ENCODE measurements at places on chromosomes 16 and 17.

GRCh38 chr17:81037026-81037797 lies 2.3 kb downstream of the BAIAP2 start:
- DNase-seq: no peak

GRCh38 chr17:29379084-29379991 lies 10.8 kb upstream of the TAOK1 start:
- DNase-seq: no peak

DNA sequence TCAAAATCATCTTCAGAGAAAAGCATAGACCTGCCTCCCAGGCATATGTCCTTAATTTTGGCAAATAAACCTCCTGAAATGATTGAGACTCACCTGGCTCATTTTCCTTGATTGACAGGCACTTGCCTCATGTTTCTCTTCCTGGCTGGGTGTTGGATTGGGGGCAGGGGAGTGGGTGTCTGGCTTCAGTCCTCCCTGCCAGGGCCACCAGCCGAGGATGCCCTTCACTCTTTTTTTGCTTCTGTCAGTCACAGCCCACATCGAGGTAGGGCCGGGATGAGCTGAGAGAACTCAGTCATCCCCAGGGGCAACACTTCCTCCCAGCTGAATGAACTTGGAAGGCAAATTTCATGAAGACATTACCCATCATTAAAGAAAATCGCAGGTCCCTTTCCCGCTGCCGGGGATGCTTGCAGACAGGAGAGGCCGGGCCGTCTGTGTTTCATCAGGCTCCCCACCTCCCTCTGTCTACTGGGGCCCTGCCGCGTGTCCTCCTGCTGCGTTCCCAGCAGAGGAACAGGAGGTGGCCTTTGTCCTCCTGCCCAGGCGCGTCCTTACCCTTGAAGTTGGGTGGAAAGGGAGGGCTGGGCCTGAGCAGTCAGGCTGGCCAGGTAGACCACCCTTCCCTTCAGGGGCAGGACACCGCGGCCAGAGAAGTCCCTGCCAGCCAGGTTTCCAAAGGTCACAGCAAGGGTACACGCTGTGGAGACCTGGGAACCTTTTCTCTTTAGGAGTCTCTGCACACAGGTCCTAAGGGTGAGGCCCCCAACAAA lies 11.2 kb upstream of the DNAH17 start:
- no peak for DNase-seq

GRCh38 chr17:39167476-39167875 lies 1.5 kb upstream of the ARL5C start:
- DNase-seq: no peak

DNA sequence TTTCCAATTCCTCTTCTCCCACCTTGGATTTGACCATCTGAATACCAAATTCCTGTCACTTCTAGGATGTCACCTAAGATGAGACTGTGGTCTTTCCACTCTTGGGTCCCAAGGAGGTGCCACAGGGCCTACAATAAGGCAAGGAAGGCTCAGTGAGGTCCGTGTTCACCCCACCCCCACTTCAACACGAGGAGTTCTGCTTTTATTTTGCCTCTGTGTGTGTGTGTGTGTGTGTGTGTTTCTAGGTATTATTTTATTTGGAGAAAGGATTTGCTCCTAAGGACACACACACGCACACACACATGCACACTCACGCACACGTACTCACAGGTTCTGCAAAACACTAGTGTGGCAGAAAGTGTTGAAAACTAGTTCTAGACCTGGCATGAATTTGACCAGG lies 24.5 kb upstream of the PHOSPHO1 start:
- DNase-seq: no peak

GRCh38 chr16:53945996-53946395 lies 242.0 kb downstream of the FTO start:
- peak; percentile 14 for DNase-seq

DNA sequence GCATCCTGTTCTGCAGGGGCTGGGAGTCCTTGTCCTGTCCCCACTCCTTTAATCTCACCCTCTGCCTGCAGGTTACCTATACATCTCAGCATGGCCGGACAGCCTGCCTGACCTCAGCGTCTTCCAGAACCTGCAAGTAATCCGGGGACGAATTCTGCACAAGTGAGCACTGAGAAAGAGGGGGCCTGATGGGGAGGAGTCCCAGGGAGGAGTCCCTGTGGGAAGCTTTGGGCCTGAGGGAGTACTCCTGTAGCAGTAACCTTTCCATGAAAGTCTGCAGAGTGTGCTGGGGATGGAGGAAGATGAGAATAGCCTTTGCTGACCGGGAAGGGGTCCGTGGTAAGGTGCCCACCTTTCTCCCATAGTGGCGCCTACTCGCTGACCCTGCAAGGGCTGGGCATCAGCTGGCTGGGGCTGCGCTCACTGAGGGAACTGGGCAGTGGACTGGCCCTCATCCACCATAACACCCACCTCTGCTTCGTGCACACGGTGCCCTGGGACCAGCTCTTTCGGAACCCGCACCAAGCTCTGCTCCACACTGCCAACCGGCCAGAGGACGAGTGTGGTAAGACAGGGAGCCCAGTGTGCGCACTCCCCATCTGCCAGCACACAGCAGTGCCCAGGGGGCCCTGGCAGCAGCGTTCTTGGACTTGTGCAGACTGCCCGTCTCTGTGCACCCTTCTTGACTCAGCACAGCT lies 14.8 kb downstream of the MIEN1 start:
- DNase-seq: no peak

DNA sequence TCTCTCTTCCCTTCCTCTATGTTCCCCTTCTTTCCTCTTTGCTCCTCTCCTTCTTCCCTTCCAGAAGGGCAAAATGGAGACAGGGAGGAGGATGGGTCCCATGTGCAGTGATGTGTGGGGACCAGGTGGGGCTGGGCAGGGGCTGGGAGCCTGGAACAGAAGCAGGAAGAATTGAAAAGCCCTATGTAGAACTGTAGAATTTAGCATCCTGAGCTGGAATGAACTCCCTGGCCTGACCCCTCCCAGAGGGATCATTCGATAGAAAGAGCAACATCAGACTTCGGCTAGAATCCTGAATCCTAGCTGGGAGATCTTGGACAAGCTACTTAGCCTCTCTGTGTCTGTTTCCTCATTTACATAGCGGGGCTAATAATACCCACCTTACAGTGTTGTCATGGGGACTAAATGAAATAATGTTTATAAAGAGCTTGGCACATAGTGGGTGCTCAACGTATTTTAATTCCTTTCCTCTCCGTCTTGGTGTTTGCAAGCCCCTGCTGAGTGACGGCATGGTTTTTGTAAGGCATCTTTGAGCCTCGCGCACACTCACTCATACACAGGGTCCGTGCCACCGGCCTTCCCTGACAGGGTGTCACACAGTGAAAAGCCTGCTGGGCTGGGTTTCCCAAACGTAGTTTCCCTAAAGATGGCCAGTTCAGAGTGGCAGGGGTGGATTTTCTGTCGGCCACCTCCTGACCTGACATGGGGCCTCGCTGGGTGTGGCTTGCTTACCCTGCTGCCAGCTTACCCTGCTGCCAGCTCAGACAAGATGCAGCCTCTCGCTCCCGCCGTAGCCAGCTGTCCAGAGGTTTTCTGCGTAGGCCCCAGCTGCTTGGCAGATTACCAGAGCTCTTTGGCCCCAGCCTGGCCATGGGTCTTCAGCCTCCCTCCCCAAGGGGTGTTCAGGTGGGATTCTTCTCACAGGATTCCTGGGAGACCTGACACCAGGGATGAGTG lies 6.1 kb upstream of the ARHGAP23 start:
- DNase-seq: no peak

DNA sequence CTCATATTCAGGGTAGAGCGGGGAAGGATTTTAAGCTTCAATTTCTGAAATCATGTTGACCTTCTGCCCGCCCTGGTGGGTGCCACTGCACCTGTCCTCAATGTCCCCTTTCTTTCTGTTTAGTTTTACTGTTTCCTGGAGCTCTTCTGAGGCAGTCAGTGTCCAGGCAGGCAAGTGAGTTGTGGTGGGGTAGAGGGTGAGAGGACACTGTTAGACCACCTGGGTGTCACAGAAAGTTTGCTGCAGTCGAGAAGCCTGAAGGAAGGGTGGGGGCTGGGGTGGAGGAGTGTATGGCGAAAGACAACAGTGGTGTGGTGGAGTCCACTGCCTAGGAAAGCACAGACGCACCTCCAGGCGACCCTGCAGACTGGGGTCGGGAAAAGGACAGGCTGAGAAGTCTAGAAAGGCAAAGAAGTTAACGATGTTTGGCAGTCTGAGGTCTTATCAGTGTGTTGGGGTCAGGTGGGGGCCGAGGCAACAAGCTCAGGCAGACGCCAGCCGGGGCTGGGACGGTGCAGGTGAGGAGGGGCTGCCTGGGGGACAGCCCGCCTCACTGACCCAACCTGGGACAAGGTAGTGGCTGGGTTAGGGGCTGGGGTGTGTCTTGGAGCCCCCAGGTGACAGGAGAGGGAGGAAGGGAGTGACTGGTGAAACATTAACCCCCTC lies 23.3 kb upstream of the HOXB13 start:
- no peak for DNase-seq

DNA sequence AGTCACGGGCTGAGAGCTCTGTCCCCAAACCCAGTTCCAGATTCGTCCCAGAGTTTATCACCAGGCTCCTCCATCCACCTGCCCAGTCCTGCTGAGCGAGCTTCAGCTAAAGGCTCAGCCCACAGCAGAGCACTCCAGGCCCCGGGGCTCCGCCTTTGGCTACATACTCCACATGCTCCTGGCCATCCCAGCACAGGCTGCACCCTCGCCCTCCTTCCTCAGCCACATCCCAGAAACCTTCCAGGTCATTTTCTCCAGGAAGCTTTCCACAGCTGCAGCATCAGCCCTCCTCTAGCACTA lies 4.7 kb upstream of the CD2BP2 start:
- no peak for DNase-seq

- peak; percentile 32 for DNase-seq
Observed at GRCh38 chr17:62892870-62893338, 73.1 kb upstream of the TANC2 start.

DNA sequence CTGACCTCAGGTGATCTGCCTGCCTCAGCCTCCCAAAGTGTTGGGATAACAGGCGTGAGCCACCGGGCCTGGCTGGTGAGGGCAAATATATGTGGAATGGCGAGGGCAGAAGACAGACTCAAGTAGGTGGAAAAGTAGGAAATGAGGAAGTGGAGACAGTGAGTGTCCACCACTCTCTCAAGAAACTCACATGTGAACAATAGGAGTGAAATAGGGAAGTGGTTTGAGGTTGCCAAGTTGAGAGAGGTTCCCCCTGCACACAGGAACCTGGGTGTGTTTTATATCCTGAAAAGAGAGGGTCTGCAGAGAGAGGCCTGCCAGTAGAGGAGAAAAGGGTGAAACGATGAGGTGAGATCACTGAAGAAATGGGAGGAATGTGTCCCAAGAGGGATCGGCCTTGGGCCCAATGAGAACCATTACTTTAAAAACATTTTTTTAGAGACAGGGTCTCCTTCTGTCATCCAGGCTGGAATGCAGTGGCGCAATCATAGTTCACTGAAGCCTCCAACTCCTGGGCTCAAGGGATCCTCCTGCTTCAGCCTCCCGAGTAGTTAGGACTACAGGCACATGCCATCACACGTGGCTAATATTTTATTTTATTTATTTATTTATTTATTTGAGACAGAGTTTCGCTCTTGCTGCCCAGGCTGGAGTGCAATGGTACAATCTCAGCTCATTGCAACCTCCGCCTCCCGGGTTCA lies 17.1 kb upstream of the CORO1A start:
- no peak for DNase-seq

DNA sequence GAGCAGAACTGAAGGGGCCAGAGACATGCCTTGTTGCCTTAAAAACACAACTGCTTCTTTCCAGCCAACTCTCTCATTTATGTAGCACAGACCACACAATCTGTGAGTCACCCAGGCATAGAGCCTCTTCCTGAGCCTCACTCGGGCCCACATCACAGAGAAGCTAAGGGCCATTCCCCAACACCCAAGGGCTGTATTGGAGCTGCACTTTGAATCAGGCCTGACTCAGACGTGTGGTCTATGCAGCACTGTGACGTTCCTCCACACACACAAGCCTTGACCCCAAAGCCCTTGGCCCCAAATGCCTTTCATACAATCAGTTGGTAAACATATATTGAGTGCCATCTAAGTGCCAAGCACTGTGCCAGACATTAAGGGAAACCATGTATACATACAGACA lies 308.9 kb upstream of the DYNLRB2 start:
- DNase-seq: peak; percentile 33

DNA sequence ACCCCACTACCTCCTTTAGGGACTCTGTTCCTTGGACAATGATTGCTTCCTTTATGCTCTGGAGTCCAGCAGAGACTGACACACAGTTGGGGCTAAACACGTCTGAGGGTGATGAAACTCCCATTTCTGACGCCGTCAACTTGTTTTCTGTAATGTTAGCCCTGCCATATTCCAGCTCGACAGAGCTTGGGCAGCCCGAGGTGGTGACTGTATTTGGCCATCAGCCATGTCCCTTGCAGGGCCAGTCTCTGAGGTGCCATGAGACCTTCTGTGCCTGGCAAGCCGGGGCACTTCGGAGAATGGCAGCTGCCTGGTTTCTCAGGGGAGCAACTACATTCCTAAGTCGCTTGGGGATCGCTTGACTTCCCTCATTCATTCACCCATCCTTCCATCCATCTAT lies 278.9 kb upstream of the TNRC6C start:
- no peak for DNase-seq

DNA sequence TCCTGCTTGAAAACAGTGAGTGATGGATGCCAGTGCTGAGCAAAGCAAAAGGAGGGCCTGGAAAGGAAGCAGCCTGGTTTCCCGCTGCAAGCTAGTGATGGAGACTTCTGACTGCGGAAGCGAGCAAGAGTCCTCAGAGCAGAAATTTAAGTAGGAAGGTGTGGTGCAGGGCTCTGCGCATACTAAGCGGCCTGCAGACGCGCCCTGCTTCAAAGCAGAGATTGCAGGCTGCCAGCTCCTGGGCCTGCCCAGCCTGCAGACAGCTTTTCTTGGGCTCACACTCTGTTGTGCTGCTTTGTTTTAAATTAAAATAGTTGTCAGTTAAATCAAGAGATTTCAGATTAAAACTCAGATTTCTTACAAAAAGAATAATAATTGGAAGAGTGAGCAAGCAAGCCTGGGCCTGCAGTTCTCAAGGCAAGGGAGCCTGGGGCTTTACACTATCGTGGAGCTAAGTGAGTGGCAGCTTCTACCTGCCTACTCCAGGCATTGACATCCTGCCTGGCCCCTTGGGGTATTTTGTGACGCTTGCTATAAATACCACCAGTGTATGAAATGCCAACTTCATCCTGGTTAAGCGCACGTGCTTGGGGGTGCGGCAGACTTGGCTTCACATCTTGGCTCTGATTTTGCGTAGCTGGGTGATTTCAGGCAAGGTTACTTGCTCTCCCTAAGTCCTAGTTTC lies 237.3 kb downstream of the XYLT1 start:
- DNase-seq: no peak

DNA sequence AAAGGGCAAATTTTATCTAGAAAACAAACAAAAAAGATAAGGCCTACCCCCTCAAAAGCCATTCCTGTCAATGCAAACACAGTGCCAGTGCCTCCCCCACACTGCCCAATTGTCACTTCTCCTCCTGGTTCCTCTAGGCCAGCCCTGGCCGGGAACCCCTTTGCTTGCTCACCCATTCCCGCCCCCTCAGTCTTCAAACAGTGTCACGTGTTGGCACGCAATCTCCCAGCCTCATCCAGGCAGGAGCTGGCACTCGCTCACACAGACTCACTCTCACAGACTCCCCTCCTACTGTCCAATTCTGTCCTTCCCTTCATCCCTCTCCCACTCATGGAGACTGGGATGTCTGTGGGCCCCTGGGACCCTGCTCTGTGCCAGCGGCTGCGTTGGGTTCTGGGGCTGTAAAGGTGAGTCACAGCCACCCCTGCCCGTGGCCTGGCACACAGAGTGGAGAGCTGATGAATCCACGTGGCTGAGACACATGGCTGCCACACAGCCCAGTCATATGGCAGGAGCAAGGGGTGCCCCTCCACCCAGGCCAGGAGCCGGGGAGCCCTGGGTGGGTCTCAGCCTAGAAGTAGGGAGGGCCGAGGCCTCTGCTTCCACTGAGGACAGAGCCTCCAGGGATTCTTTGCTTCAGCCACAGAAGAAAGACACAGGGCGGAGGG lies 54.8 kb downstream of the VAC14 start:
- peak; percentile 55 for DNase-seq

- no peak for DNase-seq
Observed at GRCh38 chr17:63224644-63225043, 221.5 kb downstream of the CYB561 start.

Data from HFF-Myc (cell line).